ENCODE measurements at places on chromosomes 4 and X. TPM values are rescaled to one million over a fixed set of nuclear protein-coding genes. Genes with fewer than 3 reads are reported as not detected.

GRCh38 chr4:2077537-2078460, 18.7 kb downstream of the NAT8L start:
- DNase-seq: no peak

GRCh38 chr4:107616838-107617389, 103.1 kb downstream of the PAPSS1 start:
- DNase-seq: no peak

CTPS2 gene
- total RNA-seq: 4.9 TPM

GRCh38 chr4:162535121-162535520, 371.3 kb upstream of the FSTL5 start:
- no peak for DNase-seq

GRCh38 chr4:8362483-8362882, 78.0 kb downstream of the ACOX3 start:
- no peak for DNase-seq

PNMA3 gene
- 1.8 TPM for total RNA-seq

DNA sequence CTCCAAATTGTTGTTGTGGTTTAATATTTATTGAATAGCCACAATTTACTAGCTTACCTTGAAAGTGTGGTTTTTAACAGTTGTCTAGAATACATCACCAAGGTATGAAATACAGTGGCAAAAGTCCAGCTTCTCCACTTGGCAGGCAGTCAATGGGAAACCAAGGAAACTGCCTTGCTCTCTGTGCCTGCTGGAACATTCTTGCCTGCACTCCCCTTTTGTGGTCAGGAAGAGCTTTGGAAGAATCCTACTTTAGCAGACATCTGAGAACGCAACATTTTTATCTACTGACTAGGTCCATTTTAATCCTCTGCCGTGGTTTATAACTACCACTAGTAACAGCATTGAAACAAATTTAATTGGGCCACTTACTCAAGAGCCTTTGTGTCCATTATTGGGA, 64.5 kb downstream of the TENM3 start:
- DNase-seq: no peak

PDHA2 gene
- total RNA-seq: not detected

DNA sequence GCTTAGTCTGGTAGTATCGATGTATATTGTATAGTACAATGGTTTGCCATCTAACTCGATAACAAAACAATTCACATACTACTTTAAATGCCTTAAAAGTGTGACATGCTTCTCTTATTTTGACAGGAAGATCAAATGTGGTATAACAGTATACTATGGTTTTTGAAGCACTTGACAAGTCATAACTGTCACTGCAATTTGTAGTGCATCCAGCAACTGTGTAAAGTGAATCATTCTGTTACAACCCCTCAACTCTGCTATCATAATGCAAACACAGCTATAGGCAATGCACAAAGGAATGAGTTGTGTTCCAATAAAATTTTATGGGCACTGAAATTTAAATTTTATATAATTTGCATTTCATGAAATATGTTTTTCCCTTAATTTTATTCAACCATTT, 14.0 kb downstream of the RAP1GDS1 start:
- DNase-seq: no peak

- DNase-seq: no peak
These were observed 5.2 kb downstream of the APLN start for GRCh38 chrX:129649268-129650182.

CSAG1 gene
- not detected for total RNA-seq

All from left ventricle myocardium inferior (tissue), 1 donor.